ENCODE measurements at places on chromosomes 16 and 17.
A peak's percentile ranks its signal among the peaks of the same experiment; 100 is the strongest.

- H3K4me3 ChIP-seq: no peak overlapping the region
- H3K4me1 ChIP-seq: no peaks in the 10 kb centered on the region
- no peak for DNase-seq
- H3K27ac ChIP-seq: no peak overlapping the region
- H3K27me3 ChIP-seq: no peaks in the 10 kb centered on the region
These were observed 79.8 kb upstream of the CDC42EP4 start for GRCh38 chr17:73391331-73392265.

GRCh38 chr17:6365200-6365943 is 69.5 kb downstream of the AIPL1 start:
- H3K4me3 ChIP-seq: no peak overlapping the region
- H3K27me3 ChIP-seq: peaks cover 10% of the 10 kb centered on the region
- no peak for DNase-seq
- no peaks in the 10 kb centered on the region for H3K36me3 ChIP-seq

DNA sequence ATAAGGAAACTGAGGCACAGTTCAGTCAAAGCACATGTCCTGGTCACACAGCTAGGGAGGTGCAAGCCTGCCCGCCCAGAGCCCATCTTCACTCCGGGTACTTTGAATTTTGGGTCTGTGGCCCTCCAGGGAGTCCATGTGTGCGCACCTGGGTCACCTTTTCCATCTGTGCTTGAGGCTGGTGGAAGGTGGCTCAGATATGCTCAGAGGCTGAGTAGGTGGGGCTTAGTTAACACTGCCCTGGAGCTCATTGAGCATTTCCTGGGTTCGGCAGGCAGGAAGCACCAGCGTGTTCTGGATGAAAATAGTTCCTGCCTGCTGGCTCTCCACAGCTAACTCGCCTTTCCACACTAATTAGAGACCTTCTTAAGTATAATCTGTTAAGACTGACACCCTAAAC is 19.2 kb downstream of the FAM234A start:
- no peaks in the 10 kb centered on the region for H3K36me3 ChIP-seq
- no peaks in the 10 kb centered on the region for H3K27me3 ChIP-seq
- H3K4me3 ChIP-seq: no peak overlapping the region
- H3K27ac ChIP-seq: no peak overlapping the region
- no peak for DNase-seq
- peaks cover 20% of the 10 kb centered on the region for H3K4me1 ChIP-seq

- no peaks in the 10 kb centered on the region for H3K27me3 ChIP-seq
- H3K36me3 ChIP-seq: peaks cover 10% of the 10 kb centered on the region
- no peak overlapping the region for H3K4me3 ChIP-seq
These were observed 33.8 kb downstream of the GTF3C1 start for GRCh38 chr16:27515874-27516353.

DNA sequence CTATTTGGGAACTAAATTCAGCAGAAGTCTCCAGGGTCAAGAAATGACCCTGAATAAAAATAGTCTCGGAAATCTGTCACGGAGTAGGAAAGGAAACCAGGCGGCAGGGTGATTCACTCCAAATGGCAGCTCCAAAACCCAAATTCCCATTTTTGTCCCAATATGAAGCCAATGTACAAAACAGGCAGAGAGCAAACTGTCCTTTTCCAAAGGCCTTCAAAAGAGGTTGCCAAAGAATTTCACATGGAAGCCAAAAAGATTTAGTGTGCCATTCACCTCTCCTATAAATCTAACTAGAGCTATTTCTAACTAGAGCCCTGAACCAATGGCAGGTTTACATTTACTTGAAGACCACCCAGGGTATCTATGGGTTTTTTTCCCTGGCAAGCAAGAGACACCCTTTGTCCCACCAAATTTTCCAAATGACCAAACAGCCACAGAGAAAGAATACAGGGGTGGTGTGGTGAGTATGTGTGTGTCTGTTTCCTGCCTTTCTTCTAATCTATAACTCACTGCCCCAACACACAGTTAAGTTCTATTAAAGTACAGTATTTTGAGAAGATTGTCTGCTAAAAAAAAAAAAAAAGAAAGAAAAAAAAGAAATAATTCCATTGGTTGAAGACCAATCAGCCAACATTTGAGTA is 6.8 kb downstream of the MYO1D start:
- H3K4me3 ChIP-seq: no peak overlapping the region
- H3K27me3 ChIP-seq: no peaks in the 10 kb centered on the region
- H3K36me3 ChIP-seq: no peaks in the 10 kb centered on the region
- no peak overlapping the region for H3K27ac ChIP-seq

GRCh38 chr17:55394357-55395021 is 27.1 kb downstream of the MMD start:
- H3K4me3 ChIP-seq: no peak overlapping the region
- no peaks in the 10 kb centered on the region for H3K4me1 ChIP-seq
- H3K27ac ChIP-seq: no peak overlapping the region

- no peak for DNase-seq
- no peak overlapping the region for H3K4me3 ChIP-seq
- no peak overlapping the region for H3K27ac ChIP-seq
- no peaks in the 10 kb centered on the region for H3K27me3 ChIP-seq
- no peaks in the 10 kb centered on the region for H3K36me3 ChIP-seq
These were observed 107.8 kb downstream of the YPEL2 start for GRCh38 chr17:59439262-59439661.

- H3K4me3 ChIP-seq: no peak overlapping the region
- DNase-seq: no peak
- H3K27ac ChIP-seq: no peak overlapping the region
These were observed 148.8 kb downstream of the KATNIP start for GRCh38 chr16:27698746-27699145.

DNA sequence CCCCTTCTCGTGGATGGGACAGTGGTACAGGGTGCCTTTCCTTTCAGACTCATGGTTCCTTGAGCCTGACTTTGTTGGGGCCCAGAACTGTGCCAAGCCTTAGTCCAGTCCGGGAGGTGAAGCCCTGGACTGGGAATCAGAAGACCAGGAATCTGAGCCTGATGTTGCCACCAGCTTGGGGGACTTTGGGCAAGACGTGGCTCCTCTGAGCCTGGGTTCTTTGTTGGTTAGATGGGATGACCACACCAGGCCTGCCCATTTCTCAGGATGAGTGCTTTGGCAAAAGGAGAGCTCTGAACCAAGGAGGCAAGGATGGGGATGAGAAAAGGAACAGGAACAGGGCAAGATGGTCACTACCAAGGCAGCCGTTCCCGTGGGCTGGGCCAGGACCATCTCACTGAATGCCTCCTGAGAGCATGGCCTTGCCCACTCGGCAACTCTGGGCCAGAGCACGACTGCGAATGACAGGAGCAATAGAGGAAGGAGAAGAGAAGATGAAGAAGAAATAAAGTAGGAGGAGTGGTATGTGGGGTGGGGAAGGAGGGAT is 32.5 kb downstream of the PITPNM3 start:
- H3K27ac ChIP-seq: no peak overlapping the region
- no peak for DNase-seq
- H3K4me1 ChIP-seq: no peaks in the 10 kb centered on the region
- no peaks in the 10 kb centered on the region for H3K27me3 ChIP-seq
- H3K36me3 ChIP-seq: no peaks in the 10 kb centered on the region
- H3K4me3 ChIP-seq: no peak overlapping the region

GRCh38 chr16:18855196-18855595 is 53.8 kb upstream of the ARL6IP1 start:
- peaks cover 17% of the 10 kb centered on the region for H3K36me3 ChIP-seq
- H3K27ac ChIP-seq: no peak overlapping the region
- no peak for DNase-seq
- no peaks in the 10 kb centered on the region for H3K27me3 ChIP-seq

DNA sequence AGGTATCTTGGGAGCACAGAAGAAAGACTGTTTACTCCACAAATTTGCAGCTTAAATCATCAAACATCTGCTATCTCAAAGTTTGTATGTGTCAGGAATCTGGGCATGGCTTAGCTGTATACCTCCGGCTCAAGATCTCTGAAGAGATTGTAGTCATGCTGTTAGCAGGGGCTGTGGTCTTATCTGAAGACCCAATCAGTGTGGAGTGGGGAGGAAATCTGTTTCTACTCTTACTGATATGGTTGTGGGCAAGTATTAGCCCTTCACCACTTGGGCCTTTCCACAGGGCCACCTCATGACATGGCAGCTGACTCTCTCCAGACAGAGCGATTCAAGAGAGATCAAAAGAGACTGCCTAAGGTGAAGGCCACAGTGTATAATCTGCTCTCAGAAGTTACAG is 438.7 kb downstream of the KIF2B start:
- H3K27me3 ChIP-seq: no peaks in the 10 kb centered on the region
- DNase-seq: no peak
- H3K27ac ChIP-seq: no peak overlapping the region

- DNase-seq: peak; percentile 82
- H3K4me1 ChIP-seq: peaks cover 74% of the 10 kb centered on the region
- no peaks in the 10 kb centered on the region for H3K27me3 ChIP-seq
These were observed 6.8 kb downstream of the UBALD2 start for GRCh38 chr17:76271669-76272540.

GRCh38 chr16:68627951-68628425 is 17.1 kb upstream of the CDH3 start:
- H3K4me1 ChIP-seq: no peaks in the 10 kb centered on the region
- H3K4me3 ChIP-seq: no peak overlapping the region

- no peak for DNase-seq
- no peak overlapping the region for H3K27ac ChIP-seq
- H3K4me1 ChIP-seq: no peaks in the 10 kb centered on the region
- H3K4me3 ChIP-seq: no peak overlapping the region
- H3K27me3 ChIP-seq: no peaks in the 10 kb centered on the region
These were observed 1002.3 kb upstream of the CDH8 start for GRCh38 chr16:63038397-63039106.

DNA sequence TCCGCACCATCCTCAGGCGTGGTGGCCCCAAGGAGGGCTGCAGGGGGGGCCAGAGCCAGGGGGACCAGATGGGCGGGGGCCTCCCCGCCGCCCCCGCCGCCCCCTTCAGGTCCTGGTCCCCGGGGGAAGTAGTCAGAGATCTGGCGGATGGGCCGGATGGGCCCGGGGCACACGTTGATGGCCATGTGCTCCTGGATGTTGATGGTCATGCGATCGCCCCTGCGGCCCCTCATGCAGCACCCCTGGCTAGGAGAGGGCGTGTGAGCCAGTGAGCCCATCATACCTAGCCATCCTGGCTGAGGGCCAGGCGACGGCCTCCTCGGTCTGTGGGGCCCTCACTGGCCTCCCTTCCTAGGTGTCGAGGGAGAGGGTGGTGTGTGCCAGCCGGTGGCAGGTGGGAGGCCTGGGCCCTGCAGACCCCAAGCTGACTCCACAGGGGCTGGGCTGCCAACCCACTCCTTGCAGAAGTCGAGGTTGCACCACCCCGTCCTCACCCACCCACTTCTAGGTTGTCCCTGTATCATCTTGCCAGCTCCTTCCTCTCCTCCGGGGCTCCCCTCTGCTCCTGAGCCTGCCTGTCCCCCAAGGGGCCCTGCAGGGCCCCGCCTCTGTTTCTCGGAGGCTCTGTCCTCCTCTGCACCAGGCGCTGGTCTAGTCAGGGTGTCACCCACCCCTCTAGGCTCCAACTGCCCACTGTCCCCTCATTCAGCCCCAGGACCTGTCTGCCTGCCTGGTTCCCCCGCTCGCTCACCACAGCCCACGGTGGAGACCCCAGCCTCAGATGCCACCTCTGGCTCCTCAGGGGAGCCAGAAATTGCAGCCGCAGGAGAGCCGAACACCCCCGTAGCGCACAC is 610 bp downstream of the DOC2A start:
- no peaks in the 10 kb centered on the region for H3K36me3 ChIP-seq
- H3K4me1 ChIP-seq: peaks cover 6% of the 10 kb centered on the region
- H3K4me3 ChIP-seq: peak overlapping the region; percentile 39
- peaks cover 7% of the 10 kb centered on the region for H3K27me3 ChIP-seq
- no peak overlapping the region for H3K27ac ChIP-seq

- H3K27ac ChIP-seq: no peak overlapping the region
- H3K4me1 ChIP-seq: no peaks in the 10 kb centered on the region
- DNase-seq: no peak
- no peak overlapping the region for H3K4me3 ChIP-seq
- no peaks in the 10 kb centered on the region for H3K36me3 ChIP-seq
These were observed 1568.1 kb upstream of the GOT2 start for GRCh38 chr16:60302261-60302660.

GRCh38 chr16:30731411-30731810 is 16.8 kb upstream of the PHKG2 start:
- DNase-seq: no peak
- H3K27ac ChIP-seq: no peak overlapping the region
- peaks cover 58% of the 10 kb centered on the region for H3K36me3 ChIP-seq
- H3K4me3 ChIP-seq: no peak overlapping the region
- no peaks in the 10 kb centered on the region for H3K27me3 ChIP-seq

DNA sequence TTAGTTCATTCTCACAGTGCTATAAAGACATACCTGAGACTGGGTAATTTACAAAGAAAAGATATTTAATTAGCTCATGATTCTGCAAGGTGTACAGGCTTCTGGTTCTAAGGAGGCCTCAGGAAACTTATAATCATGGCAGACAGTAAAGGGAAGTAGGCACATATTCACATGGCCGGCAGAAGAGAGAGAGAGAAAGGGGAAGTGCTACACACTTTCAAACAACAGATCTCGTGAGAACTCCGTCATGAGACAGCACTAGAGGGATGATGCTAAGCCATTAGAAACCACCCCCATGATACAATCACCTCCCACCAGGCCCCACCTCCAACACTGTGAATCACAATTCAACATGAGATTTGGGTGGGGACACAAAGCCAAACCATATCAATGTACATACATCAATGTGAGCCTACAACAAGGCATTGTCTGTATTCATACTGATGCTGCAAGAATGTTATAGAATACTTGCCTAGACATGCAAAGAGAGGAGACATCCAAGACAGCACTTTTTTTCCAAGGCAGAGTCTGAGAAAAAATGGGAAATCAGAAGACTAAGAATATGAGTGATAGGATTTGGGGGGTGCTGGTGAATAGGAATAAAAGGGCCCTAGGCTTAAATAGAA is 114.8 kb upstream of the XYLT1 start:
- H3K4me1 ChIP-seq: no peaks in the 10 kb centered on the region
- no peaks in the 10 kb centered on the region for H3K27me3 ChIP-seq
- no peak overlapping the region for H3K4me3 ChIP-seq
- H3K27ac ChIP-seq: no peak overlapping the region
- no peaks in the 10 kb centered on the region for H3K36me3 ChIP-seq

DNA sequence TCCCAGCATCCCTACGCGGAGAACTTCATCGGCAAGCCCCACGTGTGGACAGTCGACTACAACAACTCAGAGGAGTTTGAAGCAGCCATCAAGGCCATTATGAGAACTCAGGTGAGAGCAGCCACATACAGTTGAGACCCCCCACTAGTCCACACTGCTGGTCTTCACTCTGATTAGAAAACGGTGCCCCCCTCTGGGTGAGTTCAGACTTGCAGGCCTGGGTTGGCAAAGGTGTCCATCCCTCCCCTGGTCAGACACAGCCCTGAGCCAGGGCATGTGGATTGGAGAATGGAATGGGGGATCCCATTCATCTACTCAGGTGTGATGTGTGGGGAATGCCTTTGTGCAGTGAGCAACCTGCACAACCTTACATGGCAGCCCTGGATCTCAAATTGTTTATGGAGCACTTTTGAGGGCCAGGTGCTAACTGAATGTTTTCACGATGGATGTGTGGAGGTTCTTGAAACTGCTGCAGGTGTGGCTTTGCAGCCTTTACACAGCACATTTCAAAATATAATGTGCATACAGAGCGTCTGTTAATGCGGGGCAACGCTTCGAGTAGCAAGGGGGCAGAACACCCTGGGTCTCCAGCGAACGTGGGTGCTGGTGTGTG is 72.6 kb downstream of the MGAT5B start:
- no peak overlapping the region for H3K27ac ChIP-seq
- H3K4me3 ChIP-seq: no peak overlapping the region
- H3K36me3 ChIP-seq: no peaks in the 10 kb centered on the region
- no peaks in the 10 kb centered on the region for H3K27me3 ChIP-seq
- no peak for DNase-seq
- H3K4me1 ChIP-seq: no peaks in the 10 kb centered on the region
